ENCODE measurements at places on chromosomes 2 and 18.

GRCh38 chr2:125169764-125170146, 1144.7 kb downstream of the CNTNAP5 start:
- no peak for DNase-seq

DNA sequence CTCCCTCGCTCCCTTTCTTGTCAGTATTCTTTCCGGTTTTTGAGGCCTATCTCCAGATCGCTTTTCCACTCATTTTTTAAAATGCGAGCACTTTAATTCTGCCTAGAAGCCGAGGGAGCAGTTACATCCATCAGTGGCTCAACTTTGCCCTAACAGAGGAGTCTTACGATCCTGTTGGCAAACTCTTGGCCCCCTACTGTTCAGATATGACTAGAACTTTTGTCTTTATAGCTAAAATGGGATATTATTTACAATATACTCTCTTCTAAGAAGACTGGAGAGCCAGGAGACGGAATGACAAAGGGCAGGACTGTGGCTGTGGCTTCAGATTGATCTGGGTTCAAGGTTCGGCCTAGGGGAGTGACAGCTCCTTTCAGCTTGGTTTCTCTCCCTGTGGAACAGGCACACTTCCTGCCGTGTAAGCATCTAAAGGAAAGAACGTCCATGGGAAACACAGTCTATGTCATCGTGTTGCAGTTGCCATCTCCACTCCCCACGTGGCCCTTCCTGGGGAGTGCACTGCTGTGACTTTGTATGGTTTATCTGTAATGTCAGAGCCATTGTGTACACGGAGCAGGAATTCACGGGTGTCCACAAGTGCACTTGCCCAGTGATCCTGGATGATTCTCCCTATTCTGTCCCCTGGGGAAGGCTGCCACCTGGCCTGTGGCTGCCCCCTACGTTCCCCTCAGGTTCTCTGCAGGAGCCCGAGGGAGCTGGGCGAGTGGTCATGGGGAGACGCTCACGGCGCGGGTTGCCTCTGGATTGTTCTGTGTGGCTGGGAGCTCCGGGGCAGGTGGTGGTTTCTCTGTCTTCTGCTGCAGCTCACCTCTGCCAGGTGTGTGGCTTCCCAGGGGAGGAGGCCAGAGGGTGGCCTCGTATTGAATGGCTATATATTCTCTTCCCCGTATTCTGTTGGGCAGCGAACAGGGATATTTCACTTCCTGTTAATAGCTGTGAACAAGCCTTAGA, 222.0 kb downstream of the LDLRAD4 start:
- DNase-seq: no peak

DNA sequence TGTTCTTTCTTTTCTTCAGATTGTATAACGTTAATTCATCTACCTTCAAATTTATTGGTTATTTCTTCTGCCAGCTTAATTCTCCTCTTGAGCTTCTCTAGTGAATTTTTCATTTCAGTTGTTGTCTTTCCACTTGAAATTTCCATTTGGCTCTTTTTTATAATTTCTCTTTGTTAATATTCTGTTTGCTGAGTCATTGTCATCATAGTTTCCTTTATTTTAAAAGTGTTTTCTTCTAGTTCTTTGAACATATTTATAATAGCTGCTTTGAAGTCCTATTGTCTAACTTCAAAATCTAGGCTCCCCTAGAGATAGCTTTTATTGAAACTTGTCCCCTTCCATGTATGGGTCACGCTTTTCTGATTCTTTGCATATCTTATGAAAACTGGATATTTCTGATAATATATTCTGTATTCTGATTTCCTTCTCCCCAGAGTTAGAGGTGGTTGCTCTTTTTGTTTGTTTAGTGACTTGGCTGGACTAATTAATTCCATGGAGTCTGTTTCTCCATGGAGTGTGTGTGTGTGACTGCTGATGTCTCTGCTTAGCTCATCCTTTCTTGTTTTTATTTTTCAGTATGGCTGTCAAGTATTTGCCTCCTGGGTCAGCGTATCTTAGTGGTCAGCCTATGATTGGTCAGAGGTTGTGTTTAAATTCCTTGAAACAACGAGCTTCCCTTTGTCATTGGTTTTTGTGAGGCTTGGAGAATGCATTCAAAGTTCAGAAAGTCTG, 47.6 kb downstream of the DIS3L2 start:
- DNase-seq: no peak

DNA sequence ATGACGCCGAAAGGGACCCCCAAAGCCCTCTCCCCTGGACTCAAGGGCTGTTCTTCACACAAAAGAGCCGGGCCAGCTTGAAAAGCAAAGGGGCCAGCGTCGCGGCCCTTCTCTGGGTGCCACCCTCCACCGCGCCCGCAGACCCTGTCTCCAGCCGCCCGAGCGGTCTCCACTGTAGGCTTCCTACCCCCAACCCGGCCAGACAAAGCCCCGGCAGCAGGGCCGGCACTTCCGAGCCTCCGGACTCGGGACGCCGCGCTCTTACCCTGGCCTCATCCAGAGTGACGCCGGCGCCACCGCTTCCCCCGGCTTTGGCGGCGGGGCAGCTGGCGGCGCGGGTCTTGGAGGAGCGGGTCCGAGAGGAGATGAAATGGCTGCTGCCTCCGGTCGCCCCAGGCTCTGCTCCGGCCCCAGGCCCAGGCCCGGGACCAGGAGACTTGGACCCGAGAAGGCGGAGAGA, 603 bp downstream of the ATAD2B start:
- DNase-seq: no peak

GRCh38 chr2:121897335-121897970, 142.0 kb downstream of the TSN start:
- DNase-seq: no peak

DNA sequence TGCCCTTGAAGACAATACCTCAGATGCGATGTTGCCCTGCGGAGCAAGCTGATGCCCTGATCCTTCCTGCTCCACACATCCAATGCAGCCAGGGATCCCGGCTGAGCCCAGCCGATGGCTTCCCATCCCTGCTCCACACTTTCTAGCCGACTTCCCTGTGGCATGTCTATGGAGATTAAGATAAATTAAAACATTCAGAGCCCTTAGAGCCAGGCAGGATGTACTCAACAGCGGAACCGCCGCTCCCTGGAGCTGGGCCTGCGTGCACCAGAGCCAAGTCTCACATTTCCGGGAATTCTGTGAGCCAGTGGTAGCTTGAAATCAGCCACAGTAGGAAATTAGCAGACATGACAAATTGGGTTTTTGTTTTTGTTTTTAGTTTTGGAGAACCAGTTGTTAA, 620.6 kb downstream of the GALR1 start:
- DNase-seq: no peak

GRCh38 chr2:76288146-76288545, 577.4 kb upstream of the GCFC2 start:
- no peak for DNase-seq

DNA sequence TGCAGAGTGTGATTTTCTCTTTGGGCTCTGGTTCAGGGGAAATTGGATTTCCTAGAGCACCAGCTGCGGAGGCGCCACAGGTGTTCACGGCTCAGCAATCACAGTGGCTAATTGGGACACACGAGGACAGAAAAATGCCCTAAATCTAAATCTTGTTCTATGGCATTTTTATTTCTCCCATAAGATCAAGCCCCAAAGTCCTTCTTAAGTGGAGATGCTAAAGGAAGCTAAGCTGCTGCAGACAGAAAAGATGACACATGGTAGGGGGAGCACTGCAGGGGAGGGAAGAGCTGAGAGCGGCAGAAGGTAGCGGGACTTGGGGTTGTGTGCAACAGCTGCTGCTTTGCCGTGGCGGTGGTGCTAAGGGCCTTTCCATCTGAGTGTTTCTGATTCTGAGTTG, 280.6 kb downstream of the MYT1L start:
- DNase-seq: no peak

- no peak for DNase-seq
Measured at GRCh38 chr2:240356700-240357640, 78.5 kb upstream of the GPC1 start.

DNA sequence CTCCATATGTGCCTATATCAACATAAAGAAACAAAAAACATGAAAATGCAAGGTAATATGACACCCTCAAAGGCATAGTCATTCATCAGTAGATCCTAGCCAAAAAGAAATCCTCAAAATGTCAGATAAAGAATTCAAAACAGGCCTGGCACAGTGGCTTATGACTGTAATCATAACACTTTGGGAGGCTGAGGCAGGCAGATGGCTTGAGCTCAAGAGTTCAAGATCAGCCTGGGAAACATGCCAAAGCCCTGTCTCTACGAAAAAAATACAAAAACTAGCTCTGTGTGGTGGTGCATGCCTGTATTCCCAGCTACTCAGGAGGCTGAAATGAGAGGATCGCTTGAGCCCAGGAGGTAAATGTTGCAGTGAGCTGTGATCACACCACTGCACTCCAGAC, 284.6 kb upstream of the KLHL29 start:
- DNase-seq: no peak

- DNase-seq: no peak
Measured at GRCh38 chr2:226772389-226773179, 27.0 kb downstream of the IRS1 start.

- DNase-seq: no peak
Measured at GRCh38 chr2:236676136-236676873, 106.7 kb downstream of the ACKR3 start.

GRCh38 chr18:63175264-63175663, 144.3 kb downstream of the BCL2 start:
- no peak for DNase-seq

- no peak for DNase-seq
Measured at GRCh38 chr2:11121099-11121822, 34.0 kb upstream of the SLC66A3 start.
